ENCODE measurements at places on chromosomes 5 and 9.

DNA sequence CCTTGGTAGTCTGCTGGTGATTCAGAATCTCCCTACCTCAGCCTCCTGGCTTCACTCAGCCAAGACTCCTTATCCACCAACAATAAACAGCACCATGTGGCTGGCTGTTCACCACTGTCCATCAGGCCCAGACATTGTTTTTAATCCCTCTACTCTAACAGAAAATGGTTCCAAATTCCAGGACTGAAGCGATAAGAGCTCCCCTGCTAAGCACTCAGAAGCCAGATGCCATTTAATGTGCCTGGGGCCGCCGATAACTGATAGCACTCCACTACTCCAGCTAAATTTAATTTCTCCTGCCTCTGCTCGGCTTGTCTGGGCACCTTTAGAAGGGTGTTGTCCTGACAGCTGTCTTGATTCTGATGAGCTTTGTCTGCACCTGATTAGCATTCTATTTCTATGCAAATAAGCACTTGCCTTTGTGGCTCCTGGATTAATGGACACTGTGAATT is 47.1 kb downstream of the ZNF622 start:
- no peak for DNase-seq
- H3K27ac ChIP-seq = no peak overlapping the region

- H3K27ac ChIP-seq = peak overlapping the region; percentile 55
- peak; percentile 72 for DNase-seq
- no peaks in the 10 kb centered on the region for H3K36me3 ChIP-seq
Measured at GRCh38 chr5:62299600-62299999, 6.4 kb upstream of the KIF2A start.

- no peak overlapping the region for H3K27ac ChIP-seq
- no peak overlapping the region for H3K4me3 ChIP-seq
- no peaks in the 10 kb centered on the region for H3K4me1 ChIP-seq
- DNase-seq = no peak
- H3K36me3 ChIP-seq = no peaks in the 10 kb centered on the region
Measured at GRCh38 chr9:84796404-84796803, 126.9 kb downstream of the NTRK2 start.

GRCh38 chr5:157069949-157070348 is 11.0 kb upstream of the HAVCR1 start:
- H3K4me3 ChIP-seq = no peak overlapping the region
- no peaks in the 10 kb centered on the region for H3K27me3 ChIP-seq
- DNase-seq = no peak
- no peaks in the 10 kb centered on the region for H3K4me1 ChIP-seq

- DNase-seq = no peak
- H3K27me3 ChIP-seq = peaks cover 5% of the 10 kb centered on the region
- no peak overlapping the region for H3K27ac ChIP-seq
- no peaks in the 10 kb centered on the region for H3K4me1 ChIP-seq
- no peaks in the 10 kb centered on the region for H3K36me3 ChIP-seq
Measured at GRCh38 chr5:172706796-172707195, 64.2 kb downstream of the DUSP1 start.

GRCh38 chr5:30804739-30805505 is 388.6 kb upstream of the CDH6 start:
- no peaks in the 10 kb centered on the region for H3K36me3 ChIP-seq
- H3K27ac ChIP-seq = no peak overlapping the region
- no peak for DNase-seq
- H3K27me3 ChIP-seq = no peaks in the 10 kb centered on the region
- H3K4me1 ChIP-seq = no peaks in the 10 kb centered on the region

GRCh38 chr5:125481506-125482465 is 735.3 kb upstream of the ZNF608 start:
- H3K27ac ChIP-seq = no peak overlapping the region
- H3K4me3 ChIP-seq = no peak overlapping the region
- no peaks in the 10 kb centered on the region for H3K27me3 ChIP-seq
- H3K36me3 ChIP-seq = no peaks in the 10 kb centered on the region

DNA sequence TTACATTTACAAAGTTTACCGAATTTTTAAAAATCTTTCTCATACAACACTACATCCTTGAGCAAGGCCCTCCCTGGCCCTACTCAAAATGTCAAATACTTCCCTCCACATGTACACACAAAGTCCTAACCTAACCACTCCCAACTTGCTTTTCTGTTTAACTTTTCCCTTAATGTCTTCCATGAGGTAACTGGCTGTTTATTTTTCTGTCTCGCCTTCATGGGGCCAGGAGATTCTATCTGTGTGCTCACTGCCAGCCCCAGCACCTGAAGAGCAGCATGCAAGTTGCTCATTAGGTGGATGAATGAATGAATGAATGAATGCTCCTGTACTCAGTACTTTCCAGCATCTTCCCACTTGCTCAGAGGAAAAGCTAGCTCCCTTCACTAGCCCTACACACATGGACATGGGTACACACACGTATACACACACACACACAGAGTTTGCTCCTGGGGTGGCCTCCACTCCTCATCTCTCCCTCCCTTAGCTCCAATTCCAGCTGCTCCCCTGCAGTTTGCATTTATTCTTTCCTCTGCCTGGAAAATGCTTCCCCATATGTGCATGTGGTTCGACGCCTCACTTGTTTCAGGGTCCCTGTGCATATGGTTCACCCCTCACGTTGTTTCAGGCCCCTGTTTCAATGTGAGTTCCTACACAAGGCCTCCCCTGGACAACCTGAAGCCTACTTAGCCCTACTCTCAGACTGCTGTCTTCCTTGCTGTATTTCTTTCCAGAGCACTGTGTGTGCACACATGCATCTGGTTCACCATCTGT is 165.2 kb downstream of the ROR2 start:
- H3K27ac ChIP-seq = no peak overlapping the region
- DNase-seq = no peak
- H3K4me3 ChIP-seq = no peak overlapping the region
- no peaks in the 10 kb centered on the region for H3K27me3 ChIP-seq
- no peaks in the 10 kb centered on the region for H3K4me1 ChIP-seq
- H3K36me3 ChIP-seq = no peaks in the 10 kb centered on the region

DNA sequence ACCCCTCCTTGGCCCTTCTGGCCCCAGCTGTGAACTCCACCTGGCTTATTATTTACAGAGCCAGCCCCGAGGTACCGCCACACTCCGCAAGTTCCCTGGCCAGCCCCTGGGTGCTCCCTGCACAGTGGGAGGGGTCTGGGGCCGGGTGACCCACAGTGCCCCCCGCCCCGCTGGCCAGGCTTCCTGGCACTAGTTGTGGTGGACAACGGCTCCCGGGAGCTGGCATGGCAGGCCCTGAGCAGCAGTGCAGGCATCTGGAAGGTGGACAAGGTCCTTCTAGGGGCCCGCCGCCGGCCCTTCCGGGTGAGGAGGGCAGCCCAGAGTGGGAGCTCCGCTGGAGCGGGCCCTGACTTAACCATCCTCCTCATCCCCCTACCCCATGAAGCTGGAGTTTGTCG is 3.9 kb downstream of the MAMDC4 start:
- H3K4me1 ChIP-seq = no peaks in the 10 kb centered on the region

DNA sequence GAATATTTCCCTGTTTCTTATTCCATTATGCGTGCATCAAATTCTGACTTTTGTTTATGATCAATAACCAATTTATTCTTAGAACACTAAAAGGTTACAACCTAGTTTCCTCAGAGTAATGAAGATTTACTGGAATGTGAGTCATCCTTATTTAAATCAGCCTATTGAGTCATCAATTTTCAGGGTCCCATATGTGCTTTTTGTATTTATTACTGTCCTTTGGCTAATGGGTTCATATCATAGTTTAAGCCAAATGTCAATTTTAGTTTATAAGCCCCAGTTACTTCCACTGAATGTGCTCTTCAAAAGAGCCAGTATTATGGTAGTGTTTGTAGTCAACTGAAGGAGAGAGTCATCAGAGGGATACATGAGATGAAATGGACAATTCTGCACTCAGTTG is 359.2 kb downstream of the PRR16 start:
- H3K36me3 ChIP-seq = no peaks in the 10 kb centered on the region
- H3K27ac ChIP-seq = no peak overlapping the region
- H3K27me3 ChIP-seq = no peaks in the 10 kb centered on the region
- no peaks in the 10 kb centered on the region for H3K4me1 ChIP-seq
- no peak for DNase-seq

DNA sequence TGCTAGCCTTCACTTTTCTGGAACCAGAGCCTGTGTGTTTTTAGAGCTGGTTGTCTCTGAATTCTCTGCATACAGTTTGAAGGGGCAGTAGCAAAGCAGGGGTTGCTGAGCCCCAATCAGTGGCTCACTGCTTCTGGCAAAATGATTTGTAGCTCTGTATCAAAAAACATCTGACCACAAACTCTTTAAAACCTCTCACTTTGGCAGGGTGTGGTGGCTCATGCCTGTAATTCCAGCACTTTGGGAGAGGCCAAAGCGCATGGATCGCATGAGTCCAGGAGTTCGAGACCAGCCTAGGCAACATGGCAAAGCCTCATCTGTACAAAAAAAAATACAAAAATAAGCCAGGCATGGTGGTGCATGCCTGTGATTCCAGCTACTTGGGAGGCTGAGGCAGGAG is 28.3 kb upstream of the APC start:
- H3K36me3 ChIP-seq = no peaks in the 10 kb centered on the region
- peak overlapping the region; percentile 93 for H3K4me3 ChIP-seq
- no peak for DNase-seq
- no peak overlapping the region for H3K27ac ChIP-seq
- peaks cover 30% of the 10 kb centered on the region for H3K4me1 ChIP-seq
- no peaks in the 10 kb centered on the region for H3K27me3 ChIP-seq

GRCh38 chr5:141495453-141495811 is 6.6 kb downstream of the PCDHGC5 start:
- H3K27me3 ChIP-seq = peaks cover 20% of the 10 kb centered on the region
- no peaks in the 10 kb centered on the region for H3K4me1 ChIP-seq
- DNase-seq = no peak
- no peak overlapping the region for H3K4me3 ChIP-seq
- H3K27ac ChIP-seq = no peak overlapping the region

DNA sequence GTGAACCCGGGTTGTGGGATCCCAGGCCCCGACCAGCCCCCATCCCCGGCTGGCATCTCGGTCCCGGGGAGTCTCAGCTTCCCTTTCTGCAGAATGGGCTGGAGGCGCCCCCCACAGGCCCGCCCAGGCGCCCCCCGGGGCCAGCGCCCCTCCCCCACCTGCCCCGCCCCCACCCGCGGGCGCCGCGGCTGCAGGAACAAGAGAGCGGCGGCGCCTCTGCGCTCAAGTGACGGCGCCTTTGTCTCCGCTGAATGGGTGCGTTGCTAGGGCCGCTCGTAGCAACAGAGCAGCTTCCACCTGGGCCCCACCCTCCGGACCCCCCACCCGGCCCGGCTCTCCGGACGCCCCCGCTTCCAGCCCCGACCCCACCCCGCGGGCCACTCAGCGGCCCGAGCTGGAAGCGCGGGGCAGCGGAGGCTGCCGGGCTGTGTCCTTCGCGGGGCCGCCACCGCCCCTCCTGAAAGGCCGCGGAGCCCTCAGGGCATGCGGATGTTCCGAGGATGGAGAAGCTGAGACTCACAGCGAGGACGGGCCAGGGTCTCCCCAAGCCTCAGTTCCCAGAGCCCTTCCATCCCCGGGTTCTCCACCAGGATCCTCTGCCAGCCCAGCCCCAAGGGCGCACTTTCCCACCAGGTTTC is 27.5 kb downstream of the ADGRD2 start:
- H3K4me1 ChIP-seq = peaks cover 4% of the 10 kb centered on the region
- H3K27ac ChIP-seq = no peak overlapping the region
- H3K4me3 ChIP-seq = no peak overlapping the region
- no peak for DNase-seq
- H3K27me3 ChIP-seq = no peaks in the 10 kb centered on the region

DNA sequence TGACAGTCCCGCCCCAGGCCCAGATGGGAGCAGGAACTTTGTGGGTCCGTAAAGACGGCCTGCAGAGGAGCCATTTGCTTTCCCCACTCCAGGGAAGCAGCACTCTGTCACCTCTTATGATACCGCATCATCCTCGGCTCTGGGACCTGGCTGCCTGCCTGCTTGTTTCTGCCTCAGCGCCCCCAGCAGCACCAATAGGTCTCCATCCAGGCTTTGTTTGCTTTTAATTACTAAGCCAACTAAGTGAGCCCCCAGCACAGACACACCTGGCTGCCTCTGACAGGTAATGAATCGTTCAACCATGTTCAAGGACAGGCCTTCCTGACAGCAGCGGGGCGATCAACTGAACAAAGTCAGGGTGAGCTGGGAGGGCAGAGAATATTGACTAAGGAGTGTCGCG is 141.4 kb downstream of the C5orf15 start:
- no peak overlapping the region for H3K4me3 ChIP-seq
- H3K27ac ChIP-seq = no peak overlapping the region
- no peaks in the 10 kb centered on the region for H3K4me1 ChIP-seq

GRCh38 chr9:86601697-86602096 is 247.5 kb upstream of the TUT7 start:
- DNase-seq = no peak
- H3K36me3 ChIP-seq = no peaks in the 10 kb centered on the region
- no peak overlapping the region for H3K4me3 ChIP-seq
- H3K27me3 ChIP-seq = no peaks in the 10 kb centered on the region
- no peak overlapping the region for H3K27ac ChIP-seq
- H3K4me1 ChIP-seq = no peaks in the 10 kb centered on the region

GRCh38 chr5:178997191-178997590 is 2.1 kb upstream of the GRM6 start:
- H3K4me3 ChIP-seq = no peak overlapping the region
- H3K27ac ChIP-seq = no peak overlapping the region
- H3K36me3 ChIP-seq = no peaks in the 10 kb centered on the region

DNA sequence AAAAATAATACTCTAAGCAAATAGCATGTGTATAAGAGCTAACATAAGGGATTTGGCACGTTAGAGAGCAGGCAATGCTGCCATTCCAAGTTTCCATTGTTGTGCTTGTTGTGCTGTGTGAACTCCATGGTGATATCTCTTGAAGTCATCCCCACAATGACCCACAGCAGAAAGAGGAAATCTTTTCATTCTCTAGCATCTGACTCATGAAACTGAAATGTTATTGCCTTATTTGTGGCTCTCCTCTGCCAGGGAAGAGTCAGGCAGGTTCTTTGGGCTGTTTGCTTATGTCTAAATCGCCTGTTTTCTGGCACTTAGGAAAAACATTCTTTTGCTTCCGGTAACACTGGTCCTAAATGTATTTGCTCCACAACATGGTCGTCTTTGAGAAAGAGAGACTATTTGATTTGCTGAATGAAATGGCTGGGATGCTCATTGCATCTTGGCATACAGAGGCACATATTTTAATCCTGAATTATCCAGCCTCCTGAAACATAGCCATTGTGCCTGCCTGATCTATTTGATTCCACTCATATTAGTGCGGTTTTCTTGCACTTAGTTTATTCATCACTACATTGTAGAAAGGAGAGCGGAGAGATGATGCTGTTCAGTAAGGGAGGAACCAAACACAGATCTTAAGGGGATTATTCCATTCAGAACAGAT is 188.8 kb downstream of the CSNK1G3 start:
- no peaks in the 10 kb centered on the region for H3K4me1 ChIP-seq
- H3K4me3 ChIP-seq = no peak overlapping the region
- no peak overlapping the region for H3K27ac ChIP-seq
- H3K27me3 ChIP-seq = no peaks in the 10 kb centered on the region
- no peaks in the 10 kb centered on the region for H3K36me3 ChIP-seq

GRCh38 chr5:45765561-45765960 is 69.4 kb upstream of the HCN1 start:
- no peaks in the 10 kb centered on the region for H3K4me1 ChIP-seq
- no peak overlapping the region for H3K27ac ChIP-seq
- H3K4me3 ChIP-seq = no peak overlapping the region
- DNase-seq = no peak

Data from CD4-positive, CD25-positive, alpha-beta regulatory T cell (primary cell).